ENCODE measurements at places on chromosomes 12 and 14. TPM values are rescaled to one million over a fixed set of nuclear protein-coding genes. Genes with fewer than 3 reads are reported as not detected.

Gene EPS8
- 16.3 TPM for total RNA-seq

- peak; percentile 78 for DNase-seq
Observed at GRCh38 chr12:95633732-95634465, 82.6 kb upstream of the USP44 start.

- DNase-seq, result peak; percentile 21
Observed at GRCh38 chr12:50505675-50506530, 1.1 kb downstream of the DIP2B start.

Gene UNC79
- total RNA-seq, result 0.33 TPM

- no peak for DNase-seq
Observed at GRCh38 chr14:103401223-103402214, 16.3 kb downstream of the MARK3 start.

Gene RBP5
- total RNA-seq, result not detected

DNA sequence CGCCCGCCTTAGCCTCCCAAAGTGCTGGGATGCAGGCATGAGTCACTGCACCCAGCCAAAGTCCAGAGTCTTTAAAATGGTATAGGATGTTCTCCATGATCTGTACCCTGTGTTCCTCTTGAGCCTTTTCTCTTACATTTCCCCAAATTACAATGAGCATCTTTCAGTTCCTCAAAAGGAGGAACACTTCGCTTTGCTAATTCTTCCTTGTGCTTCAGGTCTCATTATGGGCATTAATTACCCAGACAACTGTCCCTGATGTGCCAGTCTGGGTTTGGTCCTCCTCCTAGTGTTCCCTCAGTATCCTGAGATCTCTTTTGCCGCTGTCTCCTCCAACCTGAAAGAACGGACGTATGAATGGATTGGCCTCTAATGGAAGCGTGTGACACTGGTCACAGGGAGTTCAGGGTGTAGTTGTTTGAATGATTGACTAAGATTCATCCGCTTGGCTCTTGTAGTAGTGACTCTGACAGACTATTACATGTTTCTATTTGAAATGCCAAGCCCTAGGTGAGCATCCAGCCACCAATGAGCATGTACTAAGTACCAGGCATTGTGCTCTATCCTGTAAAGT lies 8.2 kb downstream of the PRKCH start:
- no peak for DNase-seq

Data from A673 (cell line).